ENCODE measurements at places on chromosomes 2 and 18. TPM values are rescaled to one million over a fixed set of nuclear protein-coding genes. Genes with fewer than 3 reads are reported as not detected.

DNA sequence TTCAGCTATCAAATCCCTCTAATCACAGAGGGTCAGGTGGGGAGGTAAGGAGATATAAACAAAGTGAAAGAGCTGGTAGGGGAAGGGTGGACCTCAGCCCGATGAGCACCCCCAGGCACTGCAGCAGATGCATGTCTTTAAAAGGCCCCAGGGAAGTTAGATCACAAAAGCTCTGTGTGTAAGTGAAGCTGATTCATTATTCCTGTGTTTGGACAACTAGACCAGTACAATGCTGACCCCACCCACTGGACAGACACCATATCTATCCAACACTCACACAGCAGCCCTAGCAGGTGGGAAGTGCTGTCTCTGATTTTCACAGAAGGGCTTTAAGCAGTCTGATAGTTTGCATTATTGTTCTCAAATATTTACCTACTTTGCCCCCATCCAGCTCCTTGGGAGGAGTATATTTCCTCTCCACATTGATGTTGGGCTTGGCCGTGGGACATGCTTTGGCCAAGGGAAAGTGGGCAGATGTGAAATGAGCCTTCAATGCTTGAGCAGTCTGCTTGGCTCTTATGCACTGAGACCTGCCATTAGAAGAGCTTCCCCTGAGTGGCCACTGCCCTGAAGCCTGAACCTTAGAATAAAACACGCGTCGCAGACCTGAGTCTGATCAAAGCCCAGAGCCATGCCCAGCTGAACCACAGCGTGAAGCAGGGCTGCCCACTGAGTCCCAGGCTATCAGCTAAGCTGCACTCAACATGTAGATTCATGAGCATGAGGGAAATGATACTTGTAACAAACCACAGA lies 111.4 kb downstream of the COPS8 start:
- no peak for DNase-seq

DNA sequence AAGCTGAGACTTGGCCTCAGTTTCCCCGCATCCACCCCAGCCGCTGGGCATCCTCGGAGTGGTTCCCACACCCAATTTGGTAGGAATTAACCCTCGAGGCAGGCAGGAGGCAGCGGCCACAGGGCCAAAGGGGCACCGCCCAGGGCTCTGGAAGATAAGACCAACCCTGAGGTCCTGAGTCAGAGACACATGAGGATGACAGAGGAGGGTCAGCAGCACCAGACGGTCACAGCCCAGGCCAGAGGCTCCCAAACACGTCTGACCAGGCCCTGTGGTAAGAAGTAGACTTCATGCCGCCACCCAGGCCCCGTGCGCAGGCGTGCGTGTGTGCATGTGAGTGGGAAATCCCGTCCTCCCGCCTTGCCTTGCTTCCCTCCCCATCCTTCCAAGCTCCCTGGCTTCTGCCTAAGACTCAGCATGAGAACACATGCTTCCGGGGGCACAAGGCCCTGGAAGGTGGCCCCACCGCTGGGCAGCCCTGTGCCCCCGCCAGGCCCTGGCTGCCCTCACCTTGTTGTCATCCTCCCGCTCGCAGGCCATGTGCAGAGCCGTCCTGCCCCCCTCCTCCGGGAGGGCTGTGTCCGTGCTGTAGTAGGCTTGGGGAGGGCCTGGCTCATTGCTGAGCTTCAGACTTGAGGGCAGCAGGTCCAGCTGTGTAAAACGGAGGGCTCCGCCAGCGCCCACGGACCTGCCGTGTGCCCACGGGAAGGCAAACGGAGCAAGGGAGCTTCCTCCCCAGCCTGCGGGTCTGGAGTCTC lies 46.3 kb downstream of the ANKMY1 start:
- no peak for DNase-seq

GRCh38 chr2:190181123-190181669 lies 118.7 kb upstream of the MSTN start:
- no peak for DNase-seq

GRCh38 chr2:18345848-18346247 lies 214.6 kb downstream of the RDH14 start:
- DNase-seq, result no peak

DNA sequence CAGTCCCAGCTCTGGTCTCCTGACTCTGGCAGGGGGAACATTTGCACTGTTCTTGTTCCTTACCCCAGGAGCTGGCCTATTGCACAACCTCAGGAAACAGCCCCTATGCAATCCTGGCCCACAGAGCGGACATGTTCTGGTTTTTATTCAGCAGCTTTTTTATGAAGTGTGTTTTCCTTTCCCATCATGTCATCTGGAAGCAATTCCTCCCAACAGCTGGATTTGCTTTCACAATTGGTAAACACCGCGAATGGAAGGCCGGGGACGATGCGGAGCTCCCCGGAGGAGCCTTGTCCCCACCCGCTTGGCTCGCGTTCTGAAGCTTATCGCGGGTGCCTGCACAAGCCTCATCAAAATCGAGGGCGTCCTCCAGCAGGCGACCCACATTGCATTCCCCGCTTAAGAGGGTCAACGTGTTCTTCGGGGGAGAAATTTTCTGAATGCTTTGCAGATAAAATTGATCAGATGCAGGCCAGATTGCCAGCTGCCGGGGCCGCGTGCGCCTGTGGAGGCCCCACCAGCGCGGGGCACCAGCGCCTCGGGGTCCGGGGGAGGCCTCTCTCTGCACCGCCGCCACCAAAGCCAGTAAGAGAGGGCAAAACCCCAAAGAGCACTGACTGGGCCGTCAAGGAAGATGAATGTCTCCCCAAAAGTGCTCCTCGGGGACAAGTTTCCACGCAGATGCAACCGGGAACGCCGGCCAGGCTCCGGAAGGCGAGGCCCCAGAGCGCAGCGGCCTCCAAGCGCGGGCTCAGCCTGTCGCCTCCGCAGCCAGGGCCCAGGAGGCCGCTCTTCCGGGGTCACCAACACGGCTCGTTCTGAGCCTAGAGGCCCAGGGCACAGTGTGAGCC lies 60.3 kb upstream of the SP3 start:
- DNase-seq, result no peak

GRCh38 chr18:49849331-49850217 lies 36.2 kb upstream of the ACAA2 start:
- no peak for DNase-seq

GRCh38 chr2:150531591-150531990 lies 44.1 kb upstream of the RND3 start:
- no peak for DNase-seq

- DNase-seq, result no peak
Measured at GRCh38 chr18:12516049-12516630, 108.4 kb downstream of the PRELID3A start.

- no peak for DNase-seq
Measured at GRCh38 chr18:44214396-44214795, 466.3 kb upstream of the SETBP1 start.

DNA sequence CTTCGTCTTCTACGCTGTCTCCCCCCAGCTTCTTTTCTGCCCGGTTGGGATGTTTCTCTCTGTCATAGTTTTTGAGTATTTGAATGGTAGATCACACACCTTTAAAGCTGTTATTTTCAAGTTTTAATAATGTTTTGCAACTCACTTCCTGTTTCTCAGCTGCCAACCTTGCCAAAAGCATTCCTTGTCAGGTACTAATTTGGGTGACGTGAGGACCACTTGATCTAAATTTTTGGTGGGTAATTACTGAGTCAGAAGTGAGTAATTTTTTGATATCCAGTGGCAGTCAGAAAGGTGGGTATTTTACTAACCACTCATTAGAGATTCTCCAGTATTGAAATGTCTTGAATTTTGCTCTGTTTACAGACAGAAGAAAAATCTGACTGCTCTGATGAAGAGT lies 852.4 kb upstream of the FANCL start:
- DNase-seq, result no peak

- DNase-seq, result no peak
Measured at GRCh38 chr2:196248467-196249094, 77.2 kb upstream of the STK17B start.

DNA sequence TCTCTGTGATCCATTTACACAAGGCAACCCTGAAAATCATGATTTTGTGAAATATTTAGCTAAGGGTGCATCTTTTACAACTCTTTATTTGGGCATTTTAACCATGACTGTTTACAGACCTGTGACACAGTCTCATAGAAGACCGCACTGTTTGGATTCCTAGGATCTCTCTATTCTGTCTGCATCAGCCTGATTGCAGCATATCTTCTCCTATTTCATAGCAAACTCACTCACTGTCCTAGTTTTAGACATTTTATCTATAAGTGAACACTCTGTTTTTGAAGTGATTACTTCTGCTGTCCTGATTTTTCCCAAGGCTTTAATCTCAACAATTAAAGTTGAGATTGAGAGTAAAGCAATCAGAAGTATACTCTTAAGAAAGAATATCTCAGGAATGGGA lies 56.2 kb downstream of the CAVIN2 start:
- DNase-seq, result no peak

DNA sequence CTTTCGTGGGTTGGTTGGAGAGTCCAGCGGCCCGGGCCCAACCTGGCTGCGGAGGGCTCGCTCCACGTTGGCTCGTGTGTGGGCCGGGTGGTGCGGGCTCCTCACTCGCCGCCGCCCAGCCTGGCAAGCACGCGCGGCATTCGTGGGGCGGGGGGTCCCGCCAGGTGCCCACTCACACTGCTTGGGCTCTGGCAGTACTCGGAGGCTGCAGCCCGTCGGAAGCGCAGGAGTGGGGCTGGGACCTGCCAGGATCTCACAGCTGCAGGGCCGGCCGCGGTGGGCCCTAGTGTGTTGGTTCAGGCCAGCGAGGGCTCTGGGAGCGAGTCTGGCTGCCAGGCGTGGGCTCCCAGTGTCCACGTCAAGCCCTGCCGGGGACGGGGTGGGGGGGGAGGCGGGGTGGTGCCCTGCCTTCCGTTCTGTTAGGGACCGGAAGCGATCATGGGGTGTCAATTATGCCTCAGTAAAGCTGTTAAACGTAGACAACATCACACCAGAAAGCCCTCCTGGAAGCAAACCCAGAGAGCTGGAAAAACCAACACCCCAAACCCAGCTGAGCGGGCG lies 1.0 kb upstream of the HS6ST1 start:
- DNase-seq, result no peak

DNA sequence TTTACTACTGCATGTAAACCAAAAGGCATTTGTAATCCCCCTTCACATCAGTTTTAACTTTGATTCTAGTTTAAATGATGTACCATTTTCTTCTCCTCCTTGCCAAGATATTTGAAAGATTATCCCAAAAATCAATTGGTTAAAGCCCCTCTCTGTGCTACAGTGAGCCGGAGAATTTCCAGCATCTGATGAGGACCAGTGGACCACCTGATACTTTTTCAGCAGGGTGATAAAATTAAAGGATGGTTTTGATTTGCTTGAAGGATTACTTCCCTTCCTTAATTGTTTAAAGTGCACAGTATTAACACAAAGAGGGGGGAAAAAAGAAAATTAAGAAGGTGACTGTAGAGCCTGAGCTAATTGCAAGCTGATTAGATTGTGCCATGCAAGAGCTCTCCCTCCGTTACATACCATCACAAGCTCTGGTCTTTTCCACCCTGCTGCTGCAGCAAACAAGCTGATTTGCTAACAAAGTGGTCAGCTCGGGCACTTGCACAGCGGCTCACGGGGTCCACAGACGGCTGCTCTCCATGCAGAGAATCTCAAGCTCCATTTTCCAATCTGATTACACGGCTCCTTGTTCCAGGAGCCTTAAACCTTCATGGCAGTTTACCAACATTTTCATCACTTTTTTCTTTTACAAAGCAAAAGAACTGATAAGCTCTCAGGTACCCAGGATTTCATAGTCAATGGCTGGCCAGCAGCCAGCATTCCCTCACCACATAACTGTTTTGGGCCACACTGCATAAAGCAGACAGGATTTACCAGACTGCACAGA lies 22.1 kb downstream of the FIGN start:
- no peak for DNase-seq

DNA sequence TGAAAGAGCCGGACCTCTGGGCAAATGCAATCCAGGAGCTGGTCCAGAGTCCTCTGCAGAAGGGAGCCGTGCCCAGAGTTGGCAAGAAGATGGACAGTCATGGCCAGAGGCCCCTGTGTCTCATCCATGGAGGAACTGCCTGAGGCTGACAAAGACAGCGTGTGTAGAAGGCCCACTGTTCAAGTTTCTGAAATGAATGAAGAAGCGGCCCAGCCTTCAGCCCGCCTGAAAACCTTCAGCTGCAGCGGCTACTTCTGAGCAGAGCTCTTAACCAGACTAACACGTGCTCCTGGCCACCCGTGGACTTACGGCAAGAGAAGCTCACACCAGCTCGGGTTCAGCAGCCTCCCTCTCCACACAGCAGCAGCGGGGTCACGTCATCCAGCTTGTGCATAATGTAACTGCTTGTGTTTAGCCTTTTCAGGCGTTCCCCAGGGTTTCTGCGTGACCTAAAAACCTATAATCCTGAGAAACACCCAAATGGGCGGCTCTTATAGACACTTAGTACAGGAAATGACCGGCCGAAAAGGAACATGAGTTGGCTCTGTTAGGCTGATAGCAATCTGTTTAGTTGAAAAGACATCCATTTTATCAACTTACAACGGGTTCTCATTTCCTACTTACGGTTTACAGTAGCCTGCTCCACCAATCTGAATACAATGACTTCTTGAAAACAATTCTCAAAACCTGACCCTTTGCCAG lies at the start of gene FAM124B:
TSS of gene FAM124B (minus strand) at position 467 of the 702 bp plus-strand sequence. CDS start at position 128, 339 bp downstream.
- DNase-seq, result no peak

DNA sequence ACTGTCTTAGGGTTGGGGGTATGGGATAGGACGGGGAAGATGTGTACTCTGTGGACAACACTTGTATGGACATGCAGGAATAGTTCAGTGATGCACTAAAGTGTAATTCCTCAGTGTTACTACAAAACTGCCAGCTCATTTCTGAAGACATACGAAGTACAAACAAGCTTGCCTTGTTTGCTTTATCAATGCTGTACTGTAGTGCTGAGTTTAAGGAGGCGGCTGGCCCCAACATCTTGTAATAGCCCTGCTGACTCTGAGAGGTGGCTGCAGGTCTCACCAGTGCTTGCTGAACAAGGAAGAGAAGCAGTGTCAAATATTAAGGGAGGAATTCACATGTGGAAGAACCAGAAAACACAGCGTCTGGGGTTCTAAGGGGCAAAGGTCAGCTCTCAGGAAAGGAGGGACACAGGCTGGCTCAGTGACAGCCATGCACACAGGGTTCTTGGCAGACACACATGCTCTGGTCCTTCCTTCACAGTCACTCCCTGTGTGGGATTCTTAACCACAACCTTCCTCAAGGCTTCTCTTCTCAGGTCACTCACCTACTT lies 39.8 kb upstream of the EVA1A start:
- DNase-seq, result no peak

DNA sequence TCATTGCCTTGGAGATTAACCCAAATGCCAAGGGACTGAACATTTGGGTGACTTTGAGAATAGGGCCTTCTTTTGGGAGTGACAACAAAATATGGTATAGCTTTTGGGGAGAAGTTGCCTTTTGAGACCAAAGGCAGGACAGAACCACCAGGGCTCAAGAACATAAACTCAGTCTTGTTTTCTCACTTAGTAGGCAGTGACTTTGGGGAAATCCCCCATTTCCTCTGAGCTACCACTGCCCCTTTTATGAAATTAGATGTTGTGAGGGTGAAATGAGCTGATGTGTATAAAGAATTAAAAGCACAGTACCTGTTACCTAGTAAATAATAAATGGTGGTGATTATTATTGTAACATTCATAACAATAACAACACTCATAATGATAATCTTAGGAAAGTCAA lies 36.5 kb downstream of the GPD2 start:
- DNase-seq, result no peak

Gene IGFBP2
- 199 TPM for polyA plus RNA-seq

Gene ANKRD30BL
- 0.57 TPM for polyA plus RNA-seq

Gene PPP1R1C
- polyA plus RNA-seq, result 1.5 TPM

Gene STARD6
- polyA plus RNA-seq, result 0.11 TPM

Gene AGXT
- polyA plus RNA-seq, result not detected

Gene MBP
- polyA plus RNA-seq, result 23.1 TPM

Gene PDE11A
- 4.8 TPM for polyA plus RNA-seq
